Activated naive CD4-positive, alpha-beta T cell treated with anti-CD3 and anti-CD28 coated beads, Interleukin-2, amount 10 ng/mL, durations not matched to agents 7 days and 5 days (primary cell): ENCODE measurements at places on chromosomes 5 and 9.

DNA sequence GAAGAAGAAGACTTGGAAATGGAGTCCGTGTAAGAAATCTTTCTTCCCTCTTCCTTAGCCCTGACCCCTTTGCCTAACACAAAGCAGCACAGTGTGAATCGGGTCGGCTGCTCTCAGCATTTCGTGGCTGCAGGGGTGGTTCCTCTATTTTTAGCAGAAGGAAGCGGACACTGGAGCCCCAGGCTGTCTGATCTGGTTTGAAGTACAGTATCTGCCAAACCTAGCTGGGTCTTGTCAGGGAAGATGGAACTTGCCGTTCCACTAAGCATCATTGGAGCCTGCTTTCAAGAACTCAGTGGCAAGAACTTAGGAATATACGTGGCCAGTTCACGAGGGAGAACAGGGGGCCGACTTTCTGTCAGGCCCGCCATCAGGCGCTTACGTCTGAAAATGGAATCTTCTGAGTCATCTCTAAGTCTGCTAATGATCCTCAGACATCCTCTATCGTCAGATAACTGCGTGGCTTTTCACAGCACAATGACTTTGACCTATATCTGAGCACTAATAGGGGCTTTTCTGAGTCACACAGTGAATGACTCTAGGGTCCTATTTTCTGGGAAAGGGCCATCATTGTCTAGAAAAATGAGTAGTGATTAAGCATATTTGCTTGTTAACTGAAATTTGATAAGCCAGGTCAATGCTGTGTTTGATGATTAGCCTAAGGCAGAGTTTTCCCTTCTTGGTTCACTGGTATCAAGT lies 43.3 kb upstream of the NCS1 start:
- peak overlapping the region; percentile 97 for H3K27ac ChIP-seq
- peaks cover 58% of the 10 kb centered on the region for H3K4me1 ChIP-seq
- H3K4me3 ChIP-seq, result peak overlapping the region; percentile 62
- DNase-seq, result peak; percentile 47

GRCh38 chr5:157555037-157555640 lies 20.4 kb downstream of the ADAM19 start:
- H3K4me3 ChIP-seq, result no peak overlapping the region
- no peak for DNase-seq
- H3K4me1 ChIP-seq, result peaks cover 78% of the 10 kb centered on the region
- H3K27me3 ChIP-seq, result no peaks in the 10 kb centered on the region
- H3K27ac ChIP-seq, result no peak overlapping the region
- peaks cover 72% of the 10 kb centered on the region for H3K36me3 ChIP-seq

DNA sequence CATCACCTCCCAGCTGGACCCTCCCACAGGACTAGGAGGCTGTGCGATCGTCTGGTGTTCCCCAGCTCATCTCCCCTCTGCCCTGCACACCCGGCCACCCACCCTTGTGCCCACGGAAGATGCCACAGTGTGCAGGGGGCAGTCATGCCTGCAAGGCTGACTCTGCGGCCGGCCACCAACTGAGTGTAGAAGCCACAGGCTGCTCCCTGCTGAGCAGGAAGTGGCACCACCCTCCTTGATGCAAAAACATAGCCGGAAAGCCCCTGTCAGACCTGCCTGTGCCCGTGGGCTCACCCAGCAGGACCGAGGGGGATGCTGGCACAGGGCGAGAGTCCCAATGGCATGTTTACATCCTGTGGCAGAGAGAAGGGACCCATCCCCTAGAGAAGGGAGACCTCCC lies 40.3 kb upstream of the SLC12A7 start:
- peaks cover 64% of the 10 kb centered on the region for H3K27me3 ChIP-seq
- H3K36me3 ChIP-seq, result no peaks in the 10 kb centered on the region
- no peak overlapping the region for H3K27ac ChIP-seq
- H3K4me1 ChIP-seq, result peaks cover 4% of the 10 kb centered on the region

GRCh38 chr5:180010636-180011035 lies 60.9 kb downstream of the RNF130 start:
- DNase-seq, result no peak
- no peaks in the 10 kb centered on the region for H3K27me3 ChIP-seq
- peaks cover 17% of the 10 kb centered on the region for H3K4me1 ChIP-seq
- H3K36me3 ChIP-seq, result no peaks in the 10 kb centered on the region
- H3K27ac ChIP-seq, result no peak overlapping the region
- H3K4me3 ChIP-seq, result no peak overlapping the region

DNA sequence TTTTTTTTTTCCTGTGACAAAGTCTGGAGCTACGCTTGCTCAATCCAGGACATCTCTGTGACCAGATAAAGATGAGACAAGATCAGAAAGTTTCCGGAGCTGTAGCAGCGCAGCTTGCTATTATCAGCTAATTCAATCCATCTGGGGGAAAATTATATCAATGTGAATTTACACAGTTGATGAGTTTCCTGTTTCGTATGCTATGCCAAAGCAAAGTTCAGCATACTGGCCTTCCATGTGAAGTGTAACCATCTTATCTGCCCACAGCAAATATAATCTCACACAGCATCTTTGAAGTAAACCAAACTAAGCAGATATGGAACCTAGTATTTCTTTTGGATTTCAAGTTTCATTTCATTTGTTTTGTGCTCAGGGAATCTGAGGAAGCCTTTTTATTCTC lies 1767.7 kb downstream of the EFNA5 start:
- DNase-seq, result no peak
- H3K27me3 ChIP-seq, result no peaks in the 10 kb centered on the region

DNA sequence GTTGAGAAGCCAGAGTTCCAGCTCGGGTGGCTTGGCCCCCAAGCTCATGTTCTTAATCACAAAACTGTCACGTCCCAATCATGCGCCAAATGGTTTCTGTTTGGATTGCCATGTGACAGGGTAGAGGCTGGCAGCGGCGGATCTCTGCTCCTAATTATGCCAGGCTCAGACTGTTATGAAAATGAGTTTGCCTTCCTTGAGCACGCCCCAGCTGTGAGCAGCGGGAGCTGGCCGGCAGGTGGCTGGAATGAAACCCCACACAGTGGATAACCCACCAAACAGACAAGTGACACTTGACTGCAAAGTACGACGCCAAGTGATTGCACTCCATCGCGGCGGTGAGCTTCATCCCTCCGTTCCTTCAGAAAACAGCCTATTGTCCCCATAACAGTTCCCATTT lies 75.4 kb downstream of the CFAP77 start:
- DNase-seq, result no peak
- peaks cover 90% of the 10 kb centered on the region for H3K27me3 ChIP-seq
- no peaks in the 10 kb centered on the region for H3K36me3 ChIP-seq

GRCh38 chr5:117888688-117889087 lies 1099.7 kb downstream of the DTWD2 start:
- H3K36me3 ChIP-seq, result no peaks in the 10 kb centered on the region
- no peaks in the 10 kb centered on the region for H3K27me3 ChIP-seq
- DNase-seq, result no peak

DNA sequence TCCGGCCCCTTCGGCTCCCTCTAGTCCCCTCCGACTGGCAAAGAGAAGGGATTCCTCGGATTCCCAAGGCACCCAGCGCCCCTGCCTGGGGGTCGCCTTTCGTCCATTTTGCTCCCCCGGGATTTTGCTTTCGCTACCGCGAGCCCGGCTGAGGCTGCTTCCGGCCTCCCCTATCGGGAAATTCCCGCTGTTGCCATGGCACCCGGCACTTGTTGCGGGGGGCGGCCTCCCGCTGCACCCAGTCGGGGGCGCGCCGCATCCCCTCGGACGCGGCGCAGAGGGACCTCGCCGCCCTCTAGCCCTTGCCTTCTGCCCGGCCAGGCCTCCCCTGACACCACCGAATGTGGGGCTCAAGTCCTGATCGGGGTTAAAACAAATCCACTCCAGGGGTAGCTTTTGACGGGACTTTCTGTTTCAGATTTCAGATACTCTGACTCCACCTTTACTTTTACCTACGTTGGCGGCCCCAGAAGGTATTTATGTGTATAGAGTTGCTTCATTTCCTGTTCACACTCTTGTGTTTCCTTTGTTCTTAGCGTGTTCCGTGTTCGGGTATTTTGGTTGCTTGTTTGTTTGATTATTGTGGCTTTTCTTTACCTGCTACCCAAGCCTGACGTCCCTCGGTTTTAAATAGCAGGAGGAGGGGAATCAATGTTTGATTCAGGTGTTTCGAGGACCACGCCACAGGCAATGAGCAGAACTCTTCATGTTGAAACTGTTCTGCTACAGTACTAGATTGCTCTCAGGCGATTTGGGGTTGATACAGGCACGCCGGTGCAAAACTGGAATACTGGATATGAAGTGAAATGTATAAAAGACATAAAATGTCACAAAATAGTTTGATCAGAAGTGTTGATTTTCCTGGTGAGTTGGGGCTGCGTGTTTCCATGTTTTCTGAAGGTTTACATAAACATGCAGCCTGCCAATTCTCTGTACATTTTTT lies 1.5 kb downstream of the PARP8 start:
- no peaks in the 10 kb centered on the region for H3K27me3 ChIP-seq
- H3K4me3 ChIP-seq, result peak overlapping the region; percentile 87
- peak overlapping the region; percentile 98 for H3K27ac ChIP-seq
- H3K36me3 ChIP-seq, result peaks cover 31% of the 10 kb centered on the region
- peak; percentile 87 for DNase-seq

DNA sequence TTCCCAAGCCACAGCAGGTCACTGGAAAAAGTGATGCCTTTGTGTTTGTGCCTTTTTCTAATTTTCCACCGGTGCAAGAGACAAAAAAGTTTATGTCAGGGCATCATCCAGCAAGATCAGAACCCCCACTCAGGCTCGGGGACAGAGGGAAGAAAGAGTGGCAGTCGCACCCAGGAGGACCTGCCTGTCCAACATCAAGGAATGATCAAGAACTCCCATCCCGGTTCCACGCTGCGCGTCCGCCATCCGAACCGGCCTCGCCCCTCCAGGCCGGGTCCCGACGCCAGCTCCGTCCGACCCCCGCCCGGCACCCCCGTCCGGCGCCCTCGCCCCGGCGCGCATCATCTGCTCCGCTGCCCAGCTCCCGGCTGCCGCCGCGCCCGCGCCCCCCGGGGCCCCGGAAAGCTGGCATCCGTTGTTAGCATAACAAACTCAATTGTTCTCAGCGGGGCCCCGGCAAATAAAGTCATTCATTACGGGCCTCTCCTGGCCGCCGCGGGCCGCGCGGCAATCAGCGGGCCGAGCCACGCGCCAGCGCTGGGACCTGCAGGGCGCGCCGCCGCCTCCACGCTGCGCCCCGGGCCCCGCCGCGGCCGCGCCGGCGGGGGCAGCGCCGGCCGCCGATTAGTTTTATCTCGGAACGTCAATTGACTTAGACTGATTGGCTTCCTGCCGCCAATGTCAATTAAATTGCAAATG lies 48.1 kb downstream of the PAX5 start:
- H3K27me3 ChIP-seq, result peaks cover 88% of the 10 kb centered on the region
- no peaks in the 10 kb centered on the region for H3K36me3 ChIP-seq
- peak; percentile 29 for DNase-seq
- H3K4me1 ChIP-seq, result peaks cover 12% of the 10 kb centered on the region
- H3K4me3 ChIP-seq, result peak overlapping the region; percentile 37

DNA sequence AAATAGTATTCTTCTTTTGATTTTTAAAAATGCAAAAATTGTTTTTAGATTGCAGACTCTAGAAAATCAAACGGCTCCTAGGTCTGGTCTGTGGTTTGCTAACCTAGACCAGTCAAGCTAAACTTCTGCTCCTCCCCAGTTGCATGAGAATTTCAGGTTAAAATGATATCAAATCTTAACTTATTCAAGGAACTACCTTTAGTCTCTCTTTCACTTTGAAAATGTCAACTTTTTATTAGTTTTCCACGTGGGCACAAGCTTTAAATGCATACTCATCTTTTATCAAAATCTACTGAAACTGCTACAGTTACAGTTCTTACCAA lies 8.8 kb downstream of the CAMK4 start:
- peak overlapping the region; percentile 68 for H3K4me3 ChIP-seq
- peaks cover 89% of the 10 kb centered on the region for H3K4me1 ChIP-seq
- peak overlapping the region; percentile 91 for H3K27ac ChIP-seq
- H3K36me3 ChIP-seq, result peaks cover 47% of the 10 kb centered on the region
- no peaks in the 10 kb centered on the region for H3K27me3 ChIP-seq
- DNase-seq, result no peak

DNA sequence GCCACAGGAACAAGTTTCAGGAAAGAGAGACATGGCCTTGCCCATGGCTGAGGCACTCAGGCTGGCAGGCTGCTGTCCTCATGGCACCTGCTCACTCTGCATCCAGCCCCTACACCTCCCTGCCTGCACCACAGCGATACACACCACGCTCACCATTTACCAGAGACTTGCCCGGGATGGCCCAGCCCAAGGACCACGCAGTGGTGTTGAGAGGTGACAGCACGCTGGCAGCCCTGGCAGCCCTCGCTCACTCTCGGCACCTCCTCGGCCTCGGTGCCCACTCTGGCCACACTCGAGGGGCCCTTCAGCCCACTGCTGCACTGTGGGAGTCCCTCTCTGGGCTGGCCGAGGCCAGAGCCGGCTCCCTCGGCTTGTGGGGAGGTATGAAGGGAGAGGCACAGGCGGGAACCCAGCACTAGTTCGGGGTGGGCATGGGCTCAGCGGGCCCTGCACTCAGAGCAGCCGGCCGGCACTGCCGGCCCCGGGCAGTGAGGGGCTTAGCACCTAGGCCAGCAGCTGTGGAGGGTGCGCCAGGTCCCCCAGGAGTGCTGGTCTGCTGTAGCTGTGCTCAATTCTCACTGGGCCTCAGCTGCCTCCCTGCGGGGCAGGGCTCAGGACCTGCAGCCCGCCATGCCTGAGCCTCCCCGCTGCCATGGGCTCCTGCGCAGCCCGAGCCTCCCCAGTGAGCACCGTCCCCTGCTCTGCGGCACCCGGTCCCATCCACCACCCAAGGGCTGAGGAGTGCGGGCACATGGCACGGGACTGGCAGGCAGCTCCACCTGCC lies 20.3 kb downstream of the ZDHHC11B start:
- no peaks in the 10 kb centered on the region for H3K4me1 ChIP-seq
- no peaks in the 10 kb centered on the region for H3K36me3 ChIP-seq
- no peak overlapping the region for H3K27ac ChIP-seq
- H3K27me3 ChIP-seq, result peaks cover 5% of the 10 kb centered on the region
- no peak overlapping the region for H3K4me3 ChIP-seq

GRCh38 chr9:34085581-34086500 lies 37.2 kb upstream of the UBAP2 start:
- DNase-seq, result no peak
- peaks cover 33% of the 10 kb centered on the region for H3K36me3 ChIP-seq
- no peak overlapping the region for H3K27ac ChIP-seq
- H3K4me1 ChIP-seq, result peaks cover 6% of the 10 kb centered on the region
- H3K4me3 ChIP-seq, result no peak overlapping the region

GRCh38 chr9:72478966-72479365 lies 42.4 kb upstream of the TMC1 start:
- H3K27me3 ChIP-seq, result no peaks in the 10 kb centered on the region
- peak overlapping the region; percentile 17 for H3K27ac ChIP-seq
- H3K36me3 ChIP-seq, result no peaks in the 10 kb centered on the region
- no peak overlapping the region for H3K4me3 ChIP-seq

DNA sequence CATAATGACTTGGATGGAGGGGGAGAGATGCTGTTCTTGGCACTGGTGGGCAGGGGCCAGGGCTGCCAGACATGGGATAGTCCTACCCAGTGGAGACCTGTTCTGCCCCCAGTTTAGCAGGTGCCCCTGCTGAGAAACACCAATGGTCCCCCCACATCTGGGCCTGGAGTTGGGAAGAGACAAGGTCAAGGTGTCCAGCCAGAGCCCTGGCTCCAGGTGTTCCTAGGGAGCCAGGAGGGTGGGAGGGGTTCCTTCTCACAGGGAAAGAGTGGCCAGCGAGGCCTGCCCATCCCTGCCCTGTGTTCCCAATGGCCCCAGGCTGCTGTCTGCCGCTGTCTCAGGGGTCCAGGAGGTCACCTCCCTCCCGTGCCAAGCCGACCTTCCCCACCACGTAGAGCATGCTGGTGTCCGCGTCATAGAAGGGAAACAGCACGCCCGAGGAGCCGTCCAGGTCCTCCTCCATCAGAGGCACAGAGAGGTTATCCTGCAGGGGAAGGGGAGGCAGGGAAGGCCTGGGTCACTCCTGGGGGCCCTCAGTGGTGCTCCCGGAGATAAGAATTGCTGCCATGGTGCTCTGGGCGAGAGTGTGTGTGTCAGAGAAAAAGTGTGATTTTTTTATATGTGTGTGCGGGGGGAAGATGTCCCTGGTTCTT lies 11.7 kb upstream of the TRIM14 start:
- no peak for DNase-seq
- H3K27me3 ChIP-seq, result no peaks in the 10 kb centered on the region
- no peak overlapping the region for H3K27ac ChIP-seq
